ENCODE measurements at places on chromosomes 16 and 17.

DNA sequence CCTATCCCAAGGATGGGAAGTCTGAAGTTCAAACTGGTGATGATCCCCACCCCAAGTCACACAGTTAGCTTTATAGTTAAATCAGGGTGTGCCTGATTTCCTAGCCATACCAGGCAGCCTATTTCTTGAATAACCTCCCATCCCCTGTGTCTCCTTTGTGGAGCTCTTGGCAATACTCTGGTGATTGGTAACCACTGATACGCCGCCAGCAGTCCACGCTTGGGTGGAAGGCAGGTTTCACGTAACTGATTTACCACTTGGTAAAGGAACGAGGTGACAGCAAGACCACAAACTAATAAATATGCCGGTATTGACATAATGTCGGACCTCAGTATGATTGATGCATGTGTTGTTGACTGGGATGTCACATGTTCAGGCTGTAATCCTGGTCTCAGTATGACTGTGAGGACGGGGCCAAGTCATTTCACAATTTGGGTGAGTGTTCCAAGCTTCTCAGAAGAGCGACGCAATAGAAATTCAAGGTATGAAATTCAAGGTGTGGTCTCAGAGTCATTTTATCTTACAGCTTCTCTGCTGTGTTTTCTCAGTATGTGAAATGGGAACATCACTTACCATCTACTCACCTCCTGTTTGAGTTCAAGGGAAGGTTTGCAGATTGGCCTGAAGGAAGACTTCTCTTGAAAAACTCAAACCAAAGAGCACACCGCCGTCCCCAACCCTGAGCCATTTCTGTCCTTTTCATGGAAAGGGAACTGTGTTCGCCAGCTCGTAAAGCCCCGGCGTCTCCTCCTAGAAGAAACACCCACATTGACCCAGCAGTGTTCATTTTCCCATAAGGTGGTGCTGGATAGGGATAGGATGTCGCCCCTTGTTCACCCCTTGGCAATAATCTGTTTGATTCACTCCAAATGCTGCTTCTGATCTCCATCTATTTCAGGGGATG lies 678.9 kb downstream of the WWOX start:
- DNase-seq, result no peak

- DNase-seq, result no peak
Measured at GRCh38 chr16:79838496-79839259, 238.1 kb upstream of the MAF start.

GRCh38 chr16:55082591-55082976 lies 151.9 kb downstream of the IRX5 start:
- no peak for DNase-seq

GRCh38 chr16:47806309-47806847 lies 345.2 kb downstream of the PHKB start:
- DNase-seq, result no peak

- DNase-seq, result no peak
Measured at GRCh38 chr17:69762359-69762758, 312.7 kb upstream of the KCNJ16 start.
